ENCODE measurements at places on chromosomes 5 and 9. TPM values are rescaled to one million over a fixed set of nuclear protein-coding genes. Genes with fewer than 3 reads are reported as not detected.

OTULINL gene
- polyA plus RNA-seq = 0.07 TPM

NME5 gene
- 0.43 TPM for polyA plus RNA-seq

DRD1 gene
- 0.11 TPM for polyA plus RNA-seq

C5orf58 gene
- polyA plus RNA-seq = not detected

ADAMTSL1 gene
- 22.6 TPM for polyA plus RNA-seq

ZFP2 gene
- polyA plus RNA-seq = 0.33 TPM

BTNL3 gene
- polyA plus RNA-seq = not detected

C5orf34 gene
- polyA plus RNA-seq = 3.5 TPM

BTNL8 gene
- not detected for polyA plus RNA-seq

SLC25A2 gene
- not detected for polyA plus RNA-seq

MRPS2 gene
- polyA plus RNA-seq = 39.9 TPM

GAPT gene
- not detected for polyA plus RNA-seq

FCN1 gene
- not detected for polyA plus RNA-seq

GPRIN1 gene
- 4.0 TPM for polyA plus RNA-seq

FOXD4L4 gene
- not detected for polyA plus RNA-seq

AFAP1L1 gene
- 2.6 TPM for polyA plus RNA-seq

PROB1 gene
- 0.25 TPM for polyA plus RNA-seq

CAMK2A gene
- polyA plus RNA-seq = 0.46 TPM

ZBTB43 gene
- polyA plus RNA-seq = 12.3 TPM

ANKRD33B gene
- 4.6 TPM for polyA plus RNA-seq

PCDHB16 gene
- polyA plus RNA-seq = 0.66 TPM

ERBIN gene
- polyA plus RNA-seq = 43.4 TPM

ANKRD34B gene
- polyA plus RNA-seq = not detected

FBP2 gene
- polyA plus RNA-seq = not detected

MELK gene
- 19.2 TPM for polyA plus RNA-seq

AHRR gene
- polyA plus RNA-seq = 24.6 TPM

DOCK2 gene
- 1.2 TPM for polyA plus RNA-seq

SIT1 gene
- not detected for polyA plus RNA-seq

WNT8A gene
- polyA plus RNA-seq = not detected

IL9 gene
- polyA plus RNA-seq = not detected

KLHL3 gene
- 2.1 TPM for polyA plus RNA-seq

SPINK7 gene
- polyA plus RNA-seq = not detected

CLK4 gene
- 30.7 TPM for polyA plus RNA-seq

SPAG8 gene
- 0.58 TPM for polyA plus RNA-seq

JAKMIP2 gene
- polyA plus RNA-seq = 0.19 TPM

All from AG04450 (cell line).